ENCODE measurements at places on chromosomes 1 and 21.

DNA sequence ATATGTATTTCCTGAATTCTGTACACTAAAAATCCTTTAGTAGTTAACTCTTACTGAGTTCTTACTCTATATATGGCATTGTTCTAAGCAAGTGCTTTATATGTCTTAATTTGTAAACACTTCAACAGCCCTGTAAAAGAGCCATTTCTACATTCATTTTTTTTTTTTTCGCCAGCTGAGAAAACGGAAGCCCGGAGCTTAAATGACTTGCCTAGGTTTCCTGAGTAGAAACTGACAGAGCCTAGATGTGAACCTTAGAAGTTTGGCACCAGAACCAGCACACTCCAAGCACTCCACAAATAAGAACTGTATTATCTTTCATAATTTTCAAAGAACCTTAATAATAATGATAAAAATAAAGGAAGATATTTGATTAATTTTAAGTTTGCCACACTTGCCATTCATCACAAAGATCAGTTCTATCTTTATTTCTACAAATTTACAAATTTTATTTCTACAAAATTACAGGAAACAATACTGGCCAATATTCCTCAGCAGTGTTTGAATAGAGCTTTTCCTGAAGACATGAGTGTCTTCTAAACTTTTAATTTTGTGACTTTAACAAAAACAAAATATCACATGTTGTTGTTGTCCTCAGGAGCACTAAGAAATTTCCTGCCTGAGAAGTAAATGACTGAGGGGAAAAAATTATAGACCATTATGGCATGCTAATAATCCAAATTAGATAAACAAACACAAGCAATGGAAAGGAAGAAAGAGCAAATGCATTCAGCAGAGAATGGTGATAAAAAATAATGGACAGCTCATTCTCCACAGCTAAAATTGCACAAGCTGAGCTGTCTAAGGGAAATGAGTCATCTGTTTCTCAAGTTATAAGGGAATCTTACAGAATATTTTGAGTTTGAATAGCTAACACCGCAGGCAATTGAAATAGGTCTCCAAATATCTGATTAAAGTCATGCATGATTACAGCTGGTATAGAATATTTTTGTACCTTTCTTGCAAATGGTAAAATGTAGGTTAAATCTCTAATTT is 71.2 kb downstream of the DPYD start:
- DNase-seq = no peak

DNA sequence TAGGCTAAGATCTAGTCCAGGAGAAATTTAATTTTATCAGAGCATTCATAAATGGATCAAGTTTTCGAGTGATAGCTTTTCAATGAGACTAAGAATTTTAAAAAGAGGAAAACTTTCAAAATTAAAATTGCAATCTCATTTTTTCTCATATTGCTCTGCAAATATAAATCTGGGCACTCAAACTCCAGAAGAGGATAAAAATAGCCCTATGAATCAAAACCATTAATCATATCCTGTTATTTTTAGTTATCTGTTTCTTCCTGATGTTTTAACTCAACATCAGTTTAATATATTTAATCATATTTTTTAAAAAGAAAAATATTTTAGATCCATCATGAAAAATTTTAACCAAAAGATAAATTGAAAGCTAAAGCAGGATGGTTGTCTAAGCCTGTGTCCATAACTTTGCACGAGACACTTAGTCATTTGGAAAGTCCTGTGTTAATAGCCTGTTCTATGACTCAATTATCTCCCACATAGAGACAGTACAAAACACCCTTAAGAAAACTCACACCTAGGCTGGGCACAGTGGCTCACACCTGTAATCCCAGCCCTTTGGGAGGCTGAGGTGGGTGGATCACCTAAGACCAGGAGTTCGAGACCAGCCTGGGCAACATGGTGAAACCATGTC is 17.1 kb upstream of the PRRC2C start:
- DNase-seq = no peak

DNA sequence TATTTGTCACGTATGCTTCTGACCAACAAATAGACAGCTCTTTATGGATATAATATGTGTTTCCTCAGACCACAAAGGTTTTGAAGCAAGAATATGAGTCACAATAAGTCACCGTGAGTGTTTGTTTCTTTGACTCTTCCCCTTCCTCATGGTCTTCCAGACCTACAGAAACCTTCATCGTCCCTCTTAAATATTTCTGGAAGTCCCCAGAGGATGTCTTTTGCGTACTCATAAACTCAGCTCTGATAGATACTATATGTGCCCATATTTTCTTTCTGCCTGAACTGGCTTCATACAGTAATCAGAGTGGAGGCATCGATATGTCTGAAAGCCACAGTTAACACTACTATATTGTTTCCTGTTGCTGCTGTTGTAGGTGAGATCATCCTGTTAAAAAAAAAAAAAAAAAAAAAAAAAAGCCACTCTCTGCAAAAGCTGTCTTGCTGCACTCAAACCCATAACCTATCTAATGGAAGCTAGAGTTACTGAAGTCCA is 38.4 kb downstream of the ADAMTS1 start:
- no peak for DNase-seq

- no peak for DNase-seq
These were observed 64.4 kb upstream of the BARHL2 start for GRCh38 chr1:90781534-90781933.

DNA sequence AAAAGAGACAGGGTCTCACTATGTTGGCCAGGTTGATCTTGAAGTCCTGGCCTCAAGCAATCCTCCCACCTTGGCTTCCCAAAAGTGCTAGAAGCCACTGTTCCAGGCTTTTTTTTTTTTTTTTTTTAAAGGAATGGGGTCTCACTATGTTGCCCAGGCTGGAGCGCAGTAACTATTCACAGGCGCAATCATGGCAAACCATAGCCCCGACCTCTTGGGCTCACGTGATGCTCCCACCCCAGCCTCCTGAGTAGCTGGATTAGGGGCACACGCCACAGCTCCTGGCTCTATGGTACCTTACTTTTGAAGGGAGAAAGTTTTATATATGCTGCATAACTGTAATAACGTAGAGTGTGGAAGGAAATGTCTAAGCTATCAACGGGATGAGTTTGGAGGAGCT is 5.7 kb upstream of the ATP13A2 start:
- no peak for DNase-seq

- DNase-seq = no peak
These were observed 28.0 kb upstream of the KAZN start for GRCh38 chr1:14570514-14570913.

GRCh38 chr1:37035014-37035691 is 838 bp upstream of the GRIK3 start:
- no peak for DNase-seq

DNA sequence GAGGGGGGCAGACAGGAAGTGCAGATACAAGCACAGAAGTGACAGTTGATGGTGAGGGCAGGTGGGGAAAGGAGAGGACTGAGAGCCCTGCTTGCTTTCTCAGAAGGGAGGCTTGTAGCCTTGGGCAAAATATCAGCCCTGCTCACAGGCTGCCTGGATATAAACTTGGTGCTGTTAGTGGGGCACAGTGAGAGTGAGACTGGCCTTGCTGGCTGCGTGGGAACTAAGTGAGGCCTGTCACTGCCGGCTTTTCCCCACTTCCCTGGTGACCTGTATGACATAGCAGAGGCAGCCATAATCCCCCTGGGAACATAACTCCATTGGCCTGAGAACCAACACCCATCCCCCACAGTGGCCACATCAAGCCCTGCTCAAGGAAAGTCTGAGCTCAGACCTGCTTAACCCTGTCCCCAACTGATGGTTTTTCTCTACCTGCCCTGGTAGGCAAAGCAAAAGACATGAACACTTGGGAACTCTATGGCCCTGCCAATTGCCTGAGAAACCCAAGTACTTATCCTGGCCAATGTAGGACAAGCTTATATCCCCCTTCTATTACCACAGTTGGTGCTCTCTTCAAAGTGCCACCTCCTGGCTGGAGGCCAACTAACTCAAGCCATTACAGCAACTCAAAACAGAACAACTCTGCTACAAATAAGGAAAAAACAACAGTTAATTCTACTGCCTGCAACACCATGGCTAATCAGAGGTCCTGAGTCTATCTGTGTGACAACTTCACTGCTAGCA is 472.7 kb downstream of the PLPP3 start:
- no peak for DNase-seq

GRCh38 chr1:33973799-33974545 is 110.1 kb downstream of the HMGB4 start:
- no peak for DNase-seq

DNA sequence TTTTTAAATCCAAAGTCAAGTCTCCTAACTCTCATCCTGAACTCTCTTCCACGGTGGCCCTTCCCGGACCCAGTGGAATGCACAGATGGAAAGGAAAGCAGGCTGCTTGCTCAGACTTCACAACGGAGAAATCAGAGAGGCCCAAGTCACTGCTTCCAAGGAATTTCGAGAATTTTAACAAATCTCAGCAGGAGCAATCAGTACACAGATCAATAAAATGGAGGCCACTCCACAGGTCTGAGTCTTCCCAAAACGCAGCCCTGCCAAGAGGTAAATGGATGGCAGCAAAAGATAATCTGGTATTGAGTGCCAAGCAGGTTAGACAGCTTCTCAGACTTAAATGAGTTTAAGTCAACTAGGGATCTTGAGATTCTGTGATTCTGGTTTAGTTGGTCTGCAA is 81.1 kb upstream of the TIAM1 start:
- DNase-seq = no peak

GRCh38 chr1:111920221-111921024 is 69.0 kb downstream of the KCND3 start:
- DNase-seq = no peak

DNA sequence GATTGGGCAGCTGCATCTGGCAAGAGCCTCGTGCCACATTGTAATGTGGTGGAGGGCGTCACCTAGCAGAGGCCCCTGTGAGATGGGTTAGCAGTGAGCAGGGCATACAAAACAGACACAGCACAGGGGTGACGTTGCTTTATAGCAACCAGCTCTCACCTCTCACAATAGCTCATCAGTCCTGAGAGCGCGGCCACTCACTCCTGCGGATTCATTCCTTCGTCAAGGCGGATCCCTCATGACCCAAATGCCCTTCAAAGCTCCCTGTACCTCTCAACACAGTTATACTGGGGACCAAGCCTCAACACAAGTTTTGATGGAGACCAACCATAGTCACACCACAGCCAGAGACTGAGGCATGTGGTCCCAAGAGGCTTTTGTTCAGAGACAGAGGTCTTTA is 22.9 kb downstream of the SLC37A1 start:
- DNase-seq = no peak

DNA sequence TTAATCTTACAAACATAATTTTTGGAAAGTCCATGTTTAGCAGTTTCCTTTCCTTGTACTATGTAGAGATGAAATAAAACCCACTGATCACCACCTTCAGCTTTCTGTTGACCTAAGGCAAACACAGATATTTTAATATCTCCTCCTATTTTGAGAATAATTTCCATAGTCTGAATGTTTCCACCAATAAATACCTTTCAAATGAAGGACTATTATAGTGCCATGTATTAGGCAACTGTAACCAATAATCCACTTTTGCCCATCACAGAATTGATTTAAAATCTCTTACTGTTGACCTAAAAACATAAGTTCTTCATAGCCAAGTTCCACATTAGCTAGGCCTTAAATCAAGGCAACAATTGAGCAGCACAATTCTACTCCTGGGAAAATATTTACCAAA is 1.8 kb downstream of the CDC42BPA start:
- no peak for DNase-seq

DNA sequence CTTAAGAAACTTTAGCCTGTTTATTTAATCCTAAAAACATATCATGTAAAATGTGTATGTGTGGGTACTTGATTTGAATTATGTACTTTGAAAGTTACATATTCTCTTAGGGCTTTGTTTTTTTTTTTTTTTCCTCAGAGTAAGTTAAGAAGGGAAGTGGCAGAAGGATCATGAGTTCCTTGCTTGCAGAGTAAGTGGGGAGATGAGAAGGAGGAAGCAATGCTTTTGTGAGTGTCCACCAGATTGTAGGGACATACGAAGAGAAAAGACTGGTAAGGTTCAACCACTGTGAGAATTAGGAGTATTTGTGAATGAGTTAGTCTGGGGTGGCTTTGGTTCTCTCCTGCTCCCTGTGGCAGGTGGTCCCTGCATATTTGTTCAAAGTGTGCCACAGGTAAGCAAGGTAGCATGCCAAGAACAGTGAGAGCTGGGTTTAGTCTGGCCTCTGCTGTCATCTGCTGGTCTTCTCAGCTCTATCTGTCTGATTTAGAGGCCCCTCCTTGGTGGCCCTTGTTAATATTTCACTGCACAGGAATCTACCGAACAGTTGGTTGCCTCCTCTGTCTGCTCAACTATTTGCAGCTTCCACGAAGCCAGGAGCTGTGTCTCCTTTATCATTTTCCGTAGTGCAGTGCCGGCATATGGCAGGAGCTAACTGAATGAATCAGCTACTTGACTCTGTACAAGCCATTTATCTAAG is 9.5 kb downstream of the DNM3 start:
- DNase-seq = no peak

DNA sequence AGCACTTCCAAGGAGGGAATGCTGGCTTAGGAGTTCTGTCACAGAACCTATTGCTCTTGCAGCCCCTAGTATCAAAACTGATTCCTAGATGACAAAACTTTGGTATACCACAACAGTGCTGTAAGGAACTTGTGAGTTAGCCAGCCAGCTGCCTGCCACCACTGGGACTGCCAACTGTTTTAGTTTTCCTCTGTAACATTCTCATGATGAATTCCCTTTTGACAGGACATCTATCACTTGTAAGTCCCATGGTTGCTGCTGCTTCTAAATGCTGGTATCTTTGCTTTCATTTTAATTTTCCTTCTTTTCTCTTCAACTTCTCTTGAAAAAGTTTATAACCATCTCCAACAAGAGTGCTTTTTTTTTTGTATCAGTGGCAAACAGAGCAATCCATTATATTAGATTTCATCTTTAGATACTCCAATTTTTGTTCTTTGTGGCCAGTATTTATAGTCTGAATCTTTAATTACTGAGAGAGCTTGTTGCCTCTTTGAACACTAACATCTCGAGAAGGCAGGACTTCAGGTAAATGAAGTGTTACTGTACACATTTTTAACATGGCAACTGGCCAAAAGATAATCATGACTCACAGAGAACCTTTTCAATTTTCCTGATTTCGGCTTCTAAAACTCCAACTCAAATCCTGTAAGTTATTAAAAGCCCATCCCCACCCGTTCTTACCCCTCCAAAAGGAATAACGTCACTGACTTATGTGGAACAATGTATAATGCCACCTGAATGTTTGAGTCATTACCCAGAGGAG is 19.8 kb downstream of the DBT start:
- DNase-seq = no peak

DNA sequence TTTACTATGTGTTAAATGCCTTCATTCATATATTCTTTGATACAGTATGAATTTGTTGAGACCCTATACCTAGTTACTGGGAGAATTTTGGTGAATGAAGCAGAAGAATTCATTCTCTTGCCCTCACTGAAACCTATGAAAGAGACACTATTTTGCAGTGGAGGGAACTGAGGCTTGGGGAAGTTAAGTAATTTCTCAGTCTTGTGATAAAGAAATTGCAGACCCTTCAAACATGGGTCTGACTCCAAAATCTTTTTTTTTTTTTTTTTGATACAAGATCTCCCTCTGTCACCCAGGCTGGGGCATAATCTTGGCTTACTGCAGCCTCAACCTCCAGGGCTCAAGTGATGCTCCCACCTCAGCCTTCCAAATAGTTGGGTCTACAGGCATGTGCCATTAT is 132.1 kb downstream of the DNM3 start:
- DNase-seq = no peak

GRCh38 chr1:6233376-6233775 is 2.4 kb downstream of the ICMT start:
- DNase-seq = no peak
